8988T (cell line): ENCODE measurements at places on chromosomes 1 and 21.

GRCh38 chr1:21332554-21333311 is 42.5 kb upstream of the ECE1 start:
- DNase-seq: no peak

GRCh38 chr21:36004441-36004840 is 55.9 kb downstream of the SETD4 start:
- DNase-seq: no peak

- DNase-seq: no peak
Observed at GRCh38 chr1:224671076-224671475, 55.0 kb downstream of the CNIH3 start.

- DNase-seq: no peak
Observed at GRCh38 chr1:184633785-184634184, 120.9 kb downstream of the EDEM3 start.

- no peak for DNase-seq
Observed at GRCh38 chr1:234645474-234645953, 35.5 kb upstream of the IRF2BP2 start.

DNA sequence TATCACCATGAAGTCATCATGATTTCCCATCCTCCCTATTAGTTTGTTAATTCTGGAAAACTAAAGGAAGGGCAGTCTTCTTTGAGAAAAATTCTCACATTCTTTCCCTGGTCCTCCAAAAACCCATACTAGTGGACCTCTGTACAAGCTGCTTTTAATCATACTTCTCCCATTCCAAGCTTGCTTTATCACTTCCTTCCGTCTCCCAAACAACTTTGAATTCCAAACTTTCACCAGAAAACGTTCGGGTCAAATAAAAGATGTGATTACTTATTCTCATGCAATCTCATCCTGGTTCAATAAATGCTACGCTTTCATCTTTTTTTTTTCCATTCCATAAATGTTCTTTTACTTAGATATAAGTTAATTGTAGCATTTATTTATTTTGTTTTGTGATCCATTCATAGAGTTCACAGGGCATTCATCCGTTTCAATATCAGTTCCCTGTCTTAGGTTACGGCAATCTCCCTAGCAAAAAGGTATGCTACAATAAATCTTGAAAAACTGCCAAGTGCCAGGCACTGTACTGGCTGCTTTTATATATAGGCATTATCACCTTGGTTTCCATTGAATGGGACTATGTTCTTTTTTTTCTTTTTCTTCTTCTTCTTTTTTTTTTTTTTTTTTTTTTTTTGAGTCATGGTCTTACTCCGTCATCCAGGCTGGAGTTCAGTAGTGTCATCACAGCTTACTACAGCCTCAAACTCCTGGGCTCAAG is 100.2 kb upstream of the GREM2 start:
- DNase-seq: no peak

DNA sequence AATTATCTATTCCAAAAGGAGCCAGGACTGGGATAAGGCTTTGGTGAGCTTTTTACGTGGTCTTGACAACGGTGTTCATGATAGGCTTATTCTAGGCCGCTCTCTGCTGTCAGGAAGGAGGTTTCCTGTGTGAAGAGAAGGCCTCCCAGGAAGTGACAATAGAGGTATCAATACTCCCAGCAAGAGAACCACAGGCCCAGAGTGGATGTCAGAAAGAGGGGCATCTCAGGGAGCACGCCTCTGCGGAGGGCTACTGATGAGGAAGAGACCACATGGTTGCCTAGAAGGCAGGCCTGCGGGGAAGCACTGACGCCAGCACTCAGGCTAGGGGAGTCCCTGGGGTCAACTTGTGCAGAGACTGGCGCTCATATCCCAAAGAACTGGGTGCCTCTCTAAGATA is 60.4 kb downstream of the ITPKB start:
- DNase-seq: no peak

GRCh38 chr1:216651826-216652418 is 71.3 kb downstream of the ESRRG start:
- DNase-seq: no peak

- DNase-seq: no peak
Observed at GRCh38 chr1:1173061-1173792, 453 bp upstream of the TTLL10 start.

DNA sequence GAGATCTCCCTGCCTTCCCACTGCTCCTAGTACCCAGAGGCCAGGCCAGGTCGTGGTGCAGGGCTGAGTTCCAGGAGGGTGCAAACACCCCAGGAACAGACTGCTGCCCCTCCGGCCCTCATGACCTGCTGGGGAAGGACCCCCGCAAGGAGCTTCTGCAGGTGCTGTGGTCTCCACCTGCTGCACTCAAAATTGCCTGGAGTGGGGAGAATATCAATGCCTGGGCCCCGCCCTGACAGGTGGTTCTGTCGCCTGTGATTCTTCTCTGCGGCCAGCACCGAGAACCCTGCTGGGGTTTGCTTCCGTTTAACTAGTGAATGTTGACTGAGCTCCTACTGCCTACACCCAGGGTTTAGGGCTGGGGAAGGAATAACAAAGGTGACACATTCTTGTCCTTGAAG is 2.1 kb upstream of the TFF3 start:
- no peak for DNase-seq

- DNase-seq: no peak
Observed at GRCh38 chr1:168958562-168959289, 147.8 kb upstream of the ATP1B1 start.
